ENCODE measurements at places on chromosomes 3 and 15.

GRCh38 chr3:105826778-105827634 lies 41.8 kb downstream of the CBLB start:
- no peak for DNase-seq

DNA sequence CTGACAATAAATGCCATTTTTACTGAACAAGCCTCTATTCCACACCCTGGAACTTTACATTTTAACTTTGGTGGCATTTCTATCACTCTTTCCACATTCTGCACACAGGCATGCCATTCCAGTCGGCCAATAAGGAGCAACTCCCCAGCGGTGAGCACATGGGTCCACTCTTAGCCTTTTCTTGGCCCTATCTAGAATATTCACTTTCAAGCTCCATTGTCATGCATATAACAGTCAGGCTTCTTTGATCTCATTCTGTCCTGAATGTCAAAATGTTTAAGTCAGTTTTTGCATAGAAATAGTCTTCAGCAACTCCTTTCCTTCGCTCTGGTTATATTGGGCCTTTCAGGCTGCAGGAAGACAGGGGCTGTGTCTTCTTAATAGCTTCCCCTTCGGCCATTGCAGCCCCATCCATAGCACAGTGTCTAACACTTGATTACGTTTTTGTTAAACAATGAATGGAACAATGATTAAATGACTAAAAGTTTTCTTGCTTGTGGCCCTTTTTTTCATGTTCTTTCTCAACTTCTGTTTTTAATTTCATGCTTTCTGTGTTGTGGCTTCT lies 427.3 kb downstream of the MFSD1 start:
- no peak for DNase-seq

- no peak for DNase-seq
Measured at GRCh38 chr3:151037746-151038477, 47.6 kb upstream of the MED12L start.

DNA sequence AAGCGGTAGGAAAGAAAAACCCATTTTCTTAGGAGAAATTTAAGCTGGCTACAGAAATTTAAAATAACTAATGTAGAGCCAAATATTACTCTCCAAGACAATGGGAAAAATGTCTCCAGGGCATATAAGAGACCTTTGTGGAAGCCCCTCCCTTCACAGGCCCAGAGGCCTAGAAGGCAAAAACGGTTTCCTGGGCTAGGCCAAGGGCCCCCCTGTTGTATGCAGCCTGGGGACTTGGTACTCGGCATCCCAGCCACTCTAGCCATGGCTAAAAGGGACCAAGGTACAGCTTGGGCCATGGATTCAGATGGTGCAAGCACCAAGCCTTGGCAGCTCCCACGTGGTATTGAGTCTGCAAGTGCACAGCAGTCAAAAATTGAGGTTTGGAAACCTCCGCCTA lies 90.1 kb downstream of the CGGBP1 start:
- no peak for DNase-seq

GRCh38 chr3:179318876-179319275 lies 4.0 kb upstream of the ZNF639 start:
- DNase-seq, result no peak

- no peak for DNase-seq
Measured at GRCh38 chr3:138271189-138271794, 58.4 kb downstream of the NME9 start.

DNA sequence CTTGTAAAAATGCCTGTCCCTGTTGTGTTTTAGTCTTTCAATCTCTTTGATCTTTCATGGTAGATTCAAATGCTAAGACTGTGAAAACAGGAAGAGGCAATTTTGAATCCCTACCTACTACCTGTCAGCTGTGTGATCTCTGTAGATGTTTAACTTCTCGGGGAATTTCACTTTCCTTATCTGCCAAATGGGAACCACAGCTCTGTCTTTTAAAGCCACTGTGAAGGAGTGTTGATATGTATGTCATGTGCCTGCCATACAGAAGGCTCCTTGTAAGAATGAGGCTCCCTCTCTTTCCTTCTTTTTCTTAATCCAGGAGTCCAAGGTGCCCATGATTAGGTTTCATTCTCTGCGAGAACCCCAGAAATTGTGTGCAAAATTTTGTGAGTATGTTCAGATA lies 139.6 kb upstream of the ADAMTS9 start:
- no peak for DNase-seq

- no peak for DNase-seq
Measured at GRCh38 chr15:41897363-41897799, 3.5 kb upstream of the SPTBN5 start.

GRCh38 chr15:50675535-50676144 lies 11.0 kb downstream of the TRPM7 start:
- DNase-seq, result no peak

- no peak for DNase-seq
Measured at GRCh38 chr3:131840156-131840797, 194.5 kb downstream of the CPNE4 start.

DNA sequence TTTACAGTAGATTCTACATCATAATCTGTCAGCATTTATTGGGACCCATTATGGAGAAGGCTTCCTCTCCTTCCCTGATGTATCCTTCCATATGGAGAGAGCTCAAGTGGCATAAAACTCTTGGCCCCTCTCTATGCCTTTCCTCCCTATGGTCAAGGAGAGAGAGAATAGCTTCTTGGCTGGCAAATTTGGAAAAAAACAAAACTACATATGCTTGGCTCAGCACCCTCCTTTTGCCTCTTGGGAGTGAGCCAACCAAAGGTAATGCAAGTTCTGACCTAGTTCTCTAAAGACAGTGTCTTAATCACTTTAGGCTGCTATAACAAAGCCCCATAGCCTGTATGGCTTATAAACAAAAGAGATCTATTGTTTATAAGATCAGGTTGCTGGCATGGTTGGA lies 37.5 kb downstream of the C3orf70 start:
- DNase-seq, result no peak

DNA sequence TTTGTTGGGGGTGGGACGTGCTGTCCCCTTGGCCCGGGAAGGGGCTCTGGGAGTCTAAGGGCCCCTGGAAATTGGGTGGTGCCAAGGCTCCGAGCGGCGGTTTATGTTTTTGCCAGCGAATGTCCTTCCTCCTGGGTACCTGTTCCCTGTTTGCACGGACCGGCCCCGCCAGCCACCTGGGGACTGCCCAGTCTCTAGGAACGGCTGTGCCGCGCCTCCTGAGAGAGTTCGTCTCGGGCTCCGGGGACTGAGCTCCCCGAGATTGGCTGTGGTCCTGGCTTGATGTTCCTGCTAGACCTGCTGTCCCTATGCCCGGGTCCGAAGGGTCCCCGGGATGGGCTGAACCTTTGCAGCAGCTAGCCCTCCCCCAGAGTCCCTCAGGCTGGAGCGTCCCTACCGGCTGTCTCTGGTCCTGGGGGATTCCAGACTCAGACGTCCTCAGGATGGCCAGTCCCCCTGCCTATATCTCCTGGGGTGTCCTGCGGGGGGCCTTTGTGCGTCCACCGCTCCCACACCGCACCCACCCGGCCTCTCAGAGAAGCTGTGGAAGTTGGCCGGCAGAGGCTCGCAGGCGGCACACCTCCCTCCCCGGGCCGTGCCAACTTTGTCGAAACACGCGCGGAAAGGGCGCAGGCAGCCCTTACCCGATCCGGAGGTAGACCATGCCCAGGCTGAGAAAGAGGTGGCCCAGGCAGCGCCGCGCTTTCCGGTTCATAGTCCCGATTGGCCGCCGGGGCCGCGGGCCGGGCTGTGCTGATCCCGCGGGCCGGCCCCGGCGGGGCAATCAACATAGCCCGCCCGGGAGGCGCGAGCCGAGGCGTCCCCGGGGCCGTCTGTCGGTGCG lies 547 bp downstream of the WNT7A start:
- DNase-seq, result no peak

GRCh38 chr15:90064911-90065681 lies 37.2 kb downstream of the IDH2 start:
- no peak for DNase-seq

DNA sequence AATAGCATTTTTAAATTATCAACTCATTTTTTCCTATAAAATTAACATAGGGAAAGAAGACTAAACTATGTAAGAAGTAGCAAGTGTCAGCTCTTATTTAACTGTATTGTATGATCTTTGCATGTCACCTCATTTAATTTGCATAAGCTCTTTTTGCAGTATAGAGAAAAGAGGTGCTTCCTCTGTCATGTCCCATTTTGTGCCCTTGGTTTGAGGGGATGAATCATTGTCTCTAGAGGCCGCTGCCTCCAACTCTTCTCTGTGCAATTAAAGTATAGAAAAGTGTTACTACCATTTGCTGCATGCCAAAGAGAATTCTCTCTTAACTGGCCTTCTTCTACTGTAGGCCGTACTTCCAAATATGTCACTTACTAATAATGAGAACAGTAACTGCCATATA lies 93.4 kb downstream of the LRRC28 start:
- DNase-seq, result no peak

- DNase-seq, result no peak
Measured at GRCh38 chr3:8563597-8563996, 62.0 kb downstream of the LMCD1 start.

GRCh38 chr3:134363381-134363755 lies 10.9 kb downstream of the AMOTL2 start:
- no peak for DNase-seq

DNA sequence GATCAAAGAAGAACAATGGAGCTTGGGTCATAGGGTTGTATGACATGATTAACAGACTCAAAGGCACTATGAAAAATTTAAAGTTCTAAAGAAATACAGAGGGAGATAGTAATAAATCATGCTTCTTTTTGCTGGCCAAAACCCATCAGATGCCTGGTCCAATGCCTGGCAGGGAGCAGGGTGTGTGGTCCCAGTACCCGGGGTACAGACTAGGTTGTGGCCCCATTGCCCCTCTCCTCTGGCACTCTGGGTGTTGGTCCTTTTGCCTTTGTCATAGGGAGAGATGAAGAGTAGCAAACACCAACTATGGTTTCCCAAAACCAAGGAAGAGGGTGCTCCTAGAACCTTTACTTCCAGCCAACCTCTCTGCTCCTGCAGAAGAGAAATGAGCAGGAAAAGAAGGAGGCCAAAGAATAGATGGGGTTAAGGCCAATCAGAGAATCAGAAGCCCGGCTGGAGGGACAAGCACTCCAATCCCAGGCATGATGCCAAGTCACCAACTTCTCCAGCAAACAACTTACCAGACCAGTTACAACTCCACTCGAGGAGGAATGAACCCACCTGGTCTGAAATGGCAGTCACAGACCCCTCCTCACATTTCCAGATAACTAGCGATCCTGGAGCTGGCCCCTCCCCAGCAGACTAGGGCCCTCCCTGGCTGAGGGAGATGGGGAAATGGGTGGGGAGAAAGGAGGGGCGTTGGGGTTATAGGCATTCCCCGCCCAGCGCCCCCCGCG lies 1.8 kb downstream of the IGDCC3 start:
- no peak for DNase-seq

- DNase-seq, result no peak
Measured at GRCh38 chr3:13684350-13684749, 135.4 kb downstream of the FBLN2 start.

GRCh38 chr3:98331329-98331728 lies 22.3 kb upstream of the OR5K4 start:
- no peak for DNase-seq

- DNase-seq, result no peak
Measured at GRCh38 chr15:96501362-96501761, 170.9 kb downstream of the NR2F2 start.

DNA sequence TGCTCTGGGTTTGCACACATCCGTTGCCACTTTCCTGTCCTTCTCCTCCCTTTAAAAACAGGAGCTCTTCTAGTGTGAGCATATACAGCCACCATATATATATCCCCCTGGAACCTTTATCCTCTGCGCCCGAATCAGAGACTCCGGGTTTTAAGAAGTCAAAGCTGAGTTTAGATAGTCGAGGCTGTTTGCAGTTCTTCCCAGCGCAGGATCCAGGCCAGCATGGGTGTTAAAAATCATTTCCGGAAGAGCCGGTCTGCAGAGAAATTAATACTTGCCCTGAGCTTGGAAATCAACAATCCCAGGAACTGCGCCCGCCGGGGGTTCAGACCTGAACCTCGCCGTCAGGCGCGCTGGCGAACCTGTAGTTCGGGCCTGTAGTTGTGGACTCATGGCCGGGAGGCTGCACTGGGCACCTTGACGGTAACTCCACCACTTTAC lies 2.3 kb downstream of the SHOX2 start:
- no peak for DNase-seq

DNA sequence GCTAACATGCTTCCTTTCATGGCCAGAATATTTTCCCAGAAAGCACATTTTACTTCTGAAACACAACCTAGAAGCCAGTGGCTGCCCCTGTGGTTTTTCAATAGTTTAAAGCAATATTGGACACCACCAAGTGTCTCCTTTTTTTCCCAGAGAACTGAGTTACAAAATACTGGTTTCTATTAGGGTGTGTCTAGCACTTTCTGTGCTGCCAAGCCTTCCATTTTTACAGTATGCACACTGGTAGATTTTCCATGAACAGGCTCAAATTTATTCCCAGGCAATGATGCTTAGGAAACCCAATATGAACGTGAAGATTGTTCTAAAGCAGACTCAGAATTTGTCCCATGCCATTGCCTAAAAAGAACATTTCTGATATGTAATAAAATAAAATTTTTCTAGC lies 7.2 kb downstream of the TNFAIP8L3 start:
- DNase-seq, result no peak

DNA sequence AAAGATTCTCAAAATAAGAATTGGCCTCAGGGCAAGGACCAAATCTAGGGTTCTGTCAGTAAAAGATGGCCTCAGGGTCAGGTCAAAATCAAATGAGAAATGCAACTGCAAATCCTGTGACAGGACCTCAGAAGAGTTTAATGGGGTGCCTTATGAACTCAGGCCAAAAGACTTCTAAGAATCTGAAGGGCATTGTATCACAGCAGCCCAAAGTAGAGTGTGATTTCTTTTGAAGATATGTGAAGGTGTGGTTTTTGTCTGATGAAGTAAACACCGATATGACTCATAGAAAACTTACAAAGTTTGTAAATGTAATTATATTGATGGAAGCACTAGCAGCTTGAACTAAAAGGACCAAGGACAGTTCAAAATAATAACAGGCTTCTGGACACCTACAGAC lies 966.1 kb downstream of the AGBL1 start:
- no peak for DNase-seq

- DNase-seq, result no peak
Measured at GRCh38 chr3:38267662-38268061, 2.0 kb downstream of the SLC22A13 start.

- no peak for DNase-seq
Measured at GRCh38 chr3:186380622-186381380, 18.8 kb upstream of the DGKG start.

DNA sequence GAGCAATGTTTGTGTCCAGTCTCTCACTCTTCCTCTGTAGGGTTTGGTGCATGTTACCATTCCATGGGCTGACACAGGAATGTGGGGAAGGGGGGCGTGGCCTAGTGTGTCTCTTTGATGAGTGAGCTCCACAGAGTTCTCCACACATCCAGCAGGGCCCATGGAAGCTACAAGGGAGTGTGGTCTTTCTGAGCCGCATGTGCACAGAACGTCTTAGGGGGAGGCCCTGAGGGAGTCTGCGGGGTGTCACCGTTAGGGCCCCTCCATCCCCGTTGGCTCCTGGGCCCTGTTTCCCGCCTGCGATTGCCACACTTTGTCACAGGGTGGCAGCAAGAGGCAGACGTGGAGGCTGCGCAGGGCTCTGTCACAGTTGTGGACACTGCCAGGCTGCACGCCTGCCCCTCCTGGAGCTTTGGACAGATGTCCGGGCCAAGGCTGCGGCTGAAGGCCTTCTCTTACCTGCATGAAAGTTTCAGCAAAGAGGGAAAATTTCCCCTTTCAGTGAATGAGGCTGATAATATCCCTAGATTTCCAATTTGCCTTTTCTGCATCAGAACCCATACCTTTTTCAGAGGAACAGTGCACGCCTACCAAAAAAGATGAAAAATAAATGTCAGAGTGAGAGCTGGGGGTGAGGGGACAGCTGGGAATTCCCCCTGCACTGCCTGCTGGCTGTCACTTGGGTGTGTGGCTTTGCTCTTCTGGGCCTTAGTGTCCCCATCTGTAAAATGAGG lies 24.3 kb downstream of the CACNA2D3 start:
- peak; percentile 77 for DNase-seq

- DNase-seq, result no peak
Measured at GRCh38 chr3:123295901-123296250, 94.1 kb downstream of the SEC22A start.
